GM03348 (cell line): ENCODE measurements at places on chromosomes 11 and 22.
A peak's percentile ranks its signal among the peaks of the same experiment; 100 is the strongest.

DNA sequence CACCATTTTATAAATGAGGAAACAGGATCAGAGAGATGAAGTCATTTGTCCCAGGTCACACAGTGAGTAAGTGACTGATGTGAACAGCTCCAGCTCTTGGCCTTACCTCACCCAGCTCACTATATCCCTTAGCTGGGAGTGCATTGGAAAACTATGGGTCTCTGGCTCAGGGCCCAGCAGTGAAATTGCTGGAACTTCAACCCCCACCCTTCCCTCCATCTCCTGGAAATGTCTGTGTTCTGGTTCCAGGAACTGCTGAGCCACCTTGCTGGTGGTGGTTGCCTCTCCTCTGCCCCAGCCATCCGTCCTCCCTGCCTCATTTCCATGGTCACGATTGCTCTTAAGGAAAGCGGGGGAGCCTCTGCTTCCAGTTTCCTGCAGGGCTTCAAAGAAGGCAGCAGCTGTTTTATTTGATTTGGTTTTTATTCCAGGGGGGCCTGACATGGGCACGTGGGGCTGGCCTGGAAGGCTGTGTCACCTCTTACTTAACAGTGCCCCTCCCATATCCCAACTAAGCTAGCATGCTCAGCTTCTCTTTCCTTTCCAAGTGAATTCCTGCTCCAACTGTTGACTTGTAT, 46.2 kb upstream of the CSTF3 start:
- DNase-seq, result peak; percentile 11

GRCh38 chr11:96169250-96169649, 173.7 kb downstream of the MAML2 start:
- no peak for DNase-seq

- DNase-seq, result no peak
Observed at GRCh38 chr11:44493930-44494329, 71.5 kb upstream of the CD82 start.

- DNase-seq, result no peak
Observed at GRCh38 chr11:112306230-112306629, 45.6 kb upstream of the PLET1 start.

- peak; percentile 83 for DNase-seq
Observed at GRCh38 chr22:38872831-38873248, 824 bp upstream of the CBX6 start.

DNA sequence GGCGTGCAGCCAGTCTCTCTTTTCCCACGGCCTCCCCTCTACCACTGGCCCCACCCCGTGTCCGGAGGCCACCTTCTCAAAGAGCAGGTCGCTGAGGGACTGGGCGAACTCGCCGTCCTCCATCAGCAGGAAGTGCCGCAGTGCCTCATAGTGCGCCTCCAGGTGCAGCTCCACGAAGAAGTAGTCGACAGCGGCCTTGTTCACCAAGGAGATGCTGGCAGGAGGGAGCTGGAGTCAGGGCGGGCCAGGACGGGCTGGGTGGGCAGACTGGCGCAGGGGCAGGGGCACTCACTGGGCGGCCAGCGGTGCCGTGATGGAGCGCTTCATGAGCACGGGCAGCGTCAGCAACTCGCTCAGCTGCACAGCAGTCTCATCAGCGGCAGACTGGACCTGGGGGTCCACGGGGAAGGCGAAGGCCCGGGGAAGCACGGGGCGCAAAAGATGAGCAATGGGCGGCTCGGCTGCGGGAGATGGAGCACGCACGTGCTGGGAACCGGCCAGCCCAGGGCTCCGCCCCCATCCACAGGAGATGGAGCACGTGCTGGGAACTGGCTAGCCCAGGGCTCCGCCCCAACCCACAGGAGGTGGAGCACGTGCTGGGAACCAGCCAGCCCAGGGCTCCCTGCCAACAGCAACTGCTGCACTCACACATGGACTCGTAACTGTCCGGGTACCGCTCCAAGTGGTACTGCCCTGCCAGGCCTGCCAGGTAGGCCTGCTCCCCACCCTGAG, 18.4 kb downstream of the SELENOO start:
- peak; percentile 75 for DNase-seq

DNA sequence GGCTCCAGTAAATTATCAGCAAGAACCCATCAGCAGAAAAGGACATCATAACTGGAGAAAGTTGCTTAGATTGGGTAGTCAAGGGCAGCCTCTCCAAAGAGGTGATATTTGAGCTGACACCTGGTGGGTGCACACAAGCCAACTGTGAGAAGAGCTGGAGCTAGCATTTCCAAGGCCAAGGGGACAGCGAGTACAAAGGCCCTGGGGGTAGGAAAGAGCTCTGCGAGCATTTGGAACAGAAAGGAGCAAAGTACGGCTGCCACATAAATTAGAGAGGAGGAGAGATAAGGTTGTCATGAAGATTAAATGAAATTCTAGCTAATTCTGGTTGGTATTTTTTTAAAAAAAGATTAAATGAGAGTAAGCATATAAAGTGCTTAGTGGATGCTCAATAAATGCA, 21.7 kb upstream of the SMCO4 start:
- no peak for DNase-seq

DNA sequence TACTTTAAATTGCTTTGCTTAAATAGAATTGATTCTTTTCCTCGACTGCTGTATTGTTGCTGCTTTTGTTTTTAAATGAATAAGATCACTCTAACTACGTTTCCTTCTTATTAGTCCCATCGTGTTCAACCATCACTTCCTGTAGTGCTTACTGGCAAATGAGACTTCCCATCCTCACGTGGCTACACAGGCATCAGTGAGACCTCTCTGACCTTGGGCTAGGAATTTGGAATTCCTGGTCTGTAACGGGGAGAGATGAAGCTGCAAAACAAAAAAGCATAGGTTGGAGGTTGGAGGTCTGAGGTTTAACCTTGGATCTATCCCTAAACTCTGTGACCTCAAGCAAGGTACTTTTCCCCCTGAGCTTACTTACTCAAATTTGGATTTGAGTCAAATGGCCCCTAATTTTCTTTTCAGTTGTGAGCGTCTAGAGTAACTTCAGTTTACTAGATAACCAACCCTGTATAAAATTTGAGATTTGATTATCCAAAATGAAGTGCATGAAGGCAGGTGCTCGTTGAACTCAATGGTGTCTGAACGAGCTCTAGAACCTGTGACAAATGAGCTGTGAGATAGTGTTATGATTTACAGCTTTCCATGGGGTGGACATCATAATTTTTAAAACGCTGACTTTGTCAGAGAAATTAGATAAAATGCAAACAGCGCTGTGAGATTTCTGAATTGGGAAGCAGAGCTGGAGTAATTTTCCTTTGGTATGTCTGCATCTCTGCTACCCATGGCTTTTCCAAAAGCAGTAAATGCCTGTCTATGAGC, 151.2 kb downstream of the DBX1 start:
- DNase-seq, result no peak

DNA sequence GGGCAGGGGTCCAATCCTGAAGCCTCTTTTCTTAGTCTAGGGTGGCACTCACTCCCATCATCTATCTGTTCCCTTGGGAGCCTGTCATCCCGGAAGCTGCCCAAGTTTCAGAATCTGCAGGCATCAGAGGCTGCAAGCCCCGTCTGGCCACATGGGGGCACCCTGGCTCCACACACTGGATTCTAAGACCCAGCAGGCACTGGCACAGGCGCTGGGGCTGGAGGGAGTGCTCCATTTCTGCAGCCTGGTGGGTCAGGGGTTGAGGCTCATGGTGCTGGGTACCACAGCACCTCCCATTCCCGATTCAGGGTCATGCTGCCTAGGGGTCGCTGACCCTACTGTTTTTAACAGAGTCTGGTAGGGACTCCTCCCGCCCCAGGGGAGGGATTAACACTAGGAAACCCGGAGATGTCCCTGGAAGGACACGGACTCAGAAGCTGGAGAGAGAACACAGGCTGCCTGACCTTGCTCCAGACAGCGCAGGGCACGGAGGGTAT, 243.9 kb upstream of the SYN3 start:
- DNase-seq, result peak; percentile 91

GRCh38 chr11:94853836-94854235, 85.7 kb downstream of the AMOTL1 start:
- no peak for DNase-seq

DNA sequence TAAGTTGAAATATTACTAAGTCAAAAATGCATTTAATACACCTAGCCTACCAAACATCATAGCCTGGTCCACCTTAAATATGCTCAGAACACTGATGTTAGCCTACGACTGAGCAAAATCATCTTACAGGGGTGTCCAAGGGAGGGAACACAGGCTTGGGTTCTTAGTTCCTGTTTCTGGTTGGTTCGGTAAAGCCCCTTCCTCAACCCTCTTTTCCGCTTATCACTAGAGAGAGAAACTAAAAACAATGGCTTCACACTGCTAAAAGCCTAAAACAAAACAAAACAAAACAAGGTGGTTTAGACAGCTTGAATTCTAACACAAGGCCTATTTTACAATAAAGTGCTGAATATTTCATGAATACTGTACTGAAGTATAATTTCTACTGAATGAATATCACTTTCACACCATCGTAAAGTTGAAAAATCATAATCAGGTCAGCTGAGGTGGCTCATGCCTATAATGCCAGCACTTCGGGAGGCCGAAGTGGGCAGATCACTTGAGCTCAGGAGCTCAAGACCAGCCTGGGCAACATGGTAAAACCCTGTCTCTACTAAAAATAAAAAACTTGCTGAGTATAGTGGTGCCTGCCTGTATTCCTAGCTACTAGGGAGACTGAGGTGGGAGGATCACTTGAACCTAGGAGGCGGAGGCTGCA, 118.0 kb downstream of the SIK3 start:
- no peak for DNase-seq

DNA sequence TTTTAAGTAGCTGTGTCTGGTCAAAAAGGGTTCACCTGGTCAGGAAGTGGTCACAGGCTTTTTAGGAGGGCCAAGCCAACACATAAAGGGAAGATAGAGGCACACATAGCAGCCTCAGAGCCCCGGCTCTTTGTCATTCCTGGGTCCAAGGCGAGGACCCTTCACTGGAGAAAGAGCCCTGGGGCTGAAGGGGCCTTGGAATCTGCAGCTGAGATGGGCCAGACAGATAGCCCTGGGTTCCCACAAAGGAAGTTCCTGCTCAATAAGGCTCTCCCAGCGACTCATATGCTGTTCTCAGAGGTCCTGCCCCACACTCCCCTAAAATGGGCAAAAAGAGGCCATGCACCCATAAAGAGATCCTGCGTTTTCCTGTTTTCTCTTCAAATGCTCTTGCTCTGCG, 77.7 kb downstream of the LINC01488 start:
- DNase-seq, result no peak

DNA sequence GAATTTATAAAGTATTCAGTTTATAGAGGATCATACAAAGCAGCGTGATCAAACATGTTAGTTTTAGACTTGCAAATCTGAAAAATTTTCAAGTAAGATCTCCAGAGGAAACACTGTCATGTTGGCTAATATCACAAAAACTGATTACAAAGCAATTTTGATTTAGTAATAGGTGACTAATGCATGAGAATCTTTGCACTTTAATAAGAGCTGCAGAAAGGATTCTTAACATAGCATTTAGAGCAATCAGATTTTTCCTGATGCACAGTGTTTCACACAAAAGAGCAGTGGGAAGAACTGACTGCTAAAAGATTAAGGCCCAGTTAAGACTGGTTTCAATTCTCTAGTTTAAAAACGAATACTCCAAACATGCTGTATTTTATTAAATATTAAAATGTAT, 321.2 kb downstream of the GUCY1A2 start:
- peak; percentile 6 for DNase-seq

GRCh38 chr11:9607511-9607899, 34.0 kb downstream of the WEE1 start:
- no peak for DNase-seq

- DNase-seq, result no peak
Observed at GRCh38 chr11:124068601-124069110, 27.5 kb upstream of the OR10G7 start.

DNA sequence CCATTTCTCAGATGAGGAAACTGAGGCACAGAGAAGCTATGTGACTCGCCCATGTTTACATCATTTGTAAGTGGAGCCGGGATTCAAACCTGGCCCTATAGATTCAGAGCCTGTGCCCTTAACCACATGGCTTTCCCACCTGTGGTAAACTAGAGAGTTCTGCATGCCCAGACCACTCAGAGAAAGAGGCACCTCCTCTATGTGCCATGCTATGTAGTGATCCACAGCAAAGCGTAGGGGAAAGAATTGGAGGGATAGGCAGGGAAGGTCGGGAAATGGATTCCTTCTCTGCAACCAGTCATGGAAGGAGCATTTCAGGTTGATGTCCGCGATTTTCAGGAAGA, 15.4 kb upstream of the POU2AF2 start:
- no peak for DNase-seq

DNA sequence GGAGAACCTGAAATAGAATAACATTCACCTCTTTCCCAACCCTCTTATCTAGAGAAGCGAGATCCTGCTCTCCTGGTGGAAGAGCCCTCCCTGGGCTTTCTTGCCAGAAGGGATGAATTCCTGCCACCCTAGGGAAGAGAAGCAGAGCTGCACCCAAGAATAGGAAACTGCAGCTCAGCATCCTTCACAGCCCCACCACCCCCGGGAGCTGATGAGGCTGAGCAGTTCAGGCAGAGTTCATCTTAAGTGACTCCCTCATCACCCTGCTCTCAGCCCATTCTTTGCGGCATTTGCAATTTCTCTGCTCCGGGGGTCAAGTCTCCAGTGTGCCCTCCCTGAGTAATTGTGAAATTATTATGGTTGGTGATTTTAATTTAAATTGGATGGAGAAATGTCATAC, 514.9 kb downstream of the BUD13 start:
- DNase-seq, result no peak

DNA sequence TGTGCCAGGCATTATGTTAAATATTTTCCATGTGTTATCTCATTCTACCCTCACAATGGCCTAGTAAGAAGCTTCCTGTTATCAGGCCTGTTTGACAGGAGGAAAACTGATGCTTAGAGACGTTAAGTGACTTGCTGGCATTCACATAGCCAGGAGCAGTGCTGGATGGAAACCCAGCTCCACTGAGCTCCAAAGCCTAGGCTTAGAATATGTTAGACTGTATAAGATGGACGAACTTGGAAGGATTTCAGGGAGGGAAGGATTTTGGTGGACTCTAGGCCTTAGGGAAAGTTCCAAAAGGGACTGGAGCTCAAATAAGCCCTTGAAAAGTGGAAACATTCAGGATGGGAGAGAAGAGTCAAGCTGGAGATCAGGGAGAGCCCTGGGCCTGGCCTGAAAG, 2.1 kb downstream of the CD44 start:
- no peak for DNase-seq
